ENCODE measurements at places on chromosomes 5 and 9. TPM values are rescaled to one million over a fixed set of nuclear protein-coding genes. Genes with fewer than 3 reads are reported as not detected.
A peak's percentile ranks its signal among the peaks of the same experiment; 100 is the strongest.

CERCAM gene
- 2.6 TPM for total RNA-seq

ASTN2 gene
- total RNA-seq = 4.8 TPM

ITGA2 gene
- 2.8 TPM for total RNA-seq

PCDHGA7 gene
- 0.09 TPM for total RNA-seq

SNCAIP gene
- total RNA-seq = not detected

DNA sequence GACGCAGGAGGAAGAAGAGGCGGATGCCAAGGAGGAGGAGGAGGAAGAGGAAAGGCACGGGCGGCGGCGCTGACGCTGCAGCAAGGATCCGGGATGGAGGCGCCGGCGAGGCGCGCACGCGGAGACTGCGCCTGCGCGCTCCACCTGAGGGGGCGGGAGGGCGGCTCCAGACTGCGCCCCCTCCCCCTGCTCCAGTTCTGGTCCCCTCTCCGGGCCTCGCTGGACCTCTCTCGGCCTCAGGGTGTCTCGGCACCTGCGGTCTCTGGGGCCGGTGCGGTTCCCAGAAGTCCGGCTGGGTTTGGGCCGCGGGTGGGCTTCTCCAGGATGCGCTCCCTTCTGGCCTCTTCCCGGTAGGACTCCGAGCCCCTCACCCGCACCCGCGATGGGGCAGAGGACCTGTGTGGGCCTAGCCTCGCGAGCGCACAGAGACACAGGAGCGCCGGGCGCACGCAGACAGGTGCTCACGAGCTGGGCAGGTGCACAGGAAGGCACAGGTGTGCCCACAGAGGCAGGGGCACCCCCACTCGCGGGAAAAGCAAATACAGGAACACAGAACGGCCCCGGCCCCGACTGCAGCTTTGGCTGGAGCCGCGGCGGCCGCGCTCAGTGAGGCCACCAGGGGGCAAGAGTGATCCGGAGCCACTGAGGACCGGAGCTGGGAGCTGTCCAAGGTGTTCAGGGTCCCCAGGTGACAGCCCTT is at the start of gene NPDC1:
NPDC1 (minus strand) TSS at position 90 of the 700 bp plus-strand sequence. CDS start 188 bp downstream, outside the sequence.
- peak; percentile 68 for DNase-seq
- H3K4me3 ChIP-seq = peak within 1 kb of the TSS; percentile 47
- peak within 1 kb of the TSS; percentile 24 for H3K27ac ChIP-seq
- peaks cover 49% of the 10 kb centered on the region for H3K27me3 ChIP-seq

DNA sequence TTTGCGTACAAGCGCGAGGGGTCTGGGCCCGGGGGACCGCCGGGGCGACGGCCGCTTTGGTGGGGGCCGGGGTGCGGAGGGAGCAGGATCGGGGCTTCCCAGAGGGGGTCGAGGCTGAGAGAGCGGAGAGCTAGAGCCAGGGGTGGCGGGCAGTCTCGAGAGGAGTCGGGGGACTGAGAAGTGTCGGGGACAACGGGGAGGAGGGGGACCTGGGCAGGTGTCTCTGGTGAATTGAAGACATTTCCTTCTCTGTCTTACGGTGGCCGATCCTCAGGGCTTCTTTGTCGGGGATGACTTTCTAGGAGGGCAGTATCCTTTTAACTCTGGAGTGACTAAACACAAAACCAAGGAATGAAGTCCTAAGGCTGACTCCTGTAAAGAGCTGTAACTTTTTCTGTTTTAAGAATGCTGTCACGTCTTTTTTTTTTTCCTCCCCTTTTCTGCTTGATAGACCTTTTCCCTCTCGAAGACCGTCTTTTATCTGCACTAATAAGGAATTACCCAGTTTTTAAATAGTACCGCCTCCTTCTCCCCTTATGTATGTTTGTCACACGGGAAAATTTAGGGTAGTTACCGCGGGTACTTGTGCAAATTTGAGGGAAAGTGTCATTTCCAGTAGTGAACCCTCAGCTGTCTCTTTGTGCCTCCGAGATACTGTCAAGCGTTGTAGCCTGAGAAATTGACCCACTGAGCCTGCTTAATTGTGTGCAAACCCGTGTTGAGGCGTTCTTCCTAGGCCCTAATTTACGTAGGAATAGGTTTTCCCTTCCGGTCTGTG is 822 bp downstream of the DENND4C start:
- H3K27ac ChIP-seq = peak overlapping the region; percentile 79
- H3K4me1 ChIP-seq = peaks cover 16% of the 10 kb centered on the region
- no peak for DNase-seq

- no peak overlapping the region for H3K4me3 ChIP-seq
- H3K4me1 ChIP-seq = no peaks in the 10 kb centered on the region
- no peak for DNase-seq
- no peaks in the 10 kb centered on the region for H3K36me3 ChIP-seq
- no peak overlapping the region for H3K27ac ChIP-seq
These were observed 230.2 kb downstream of the TMEM232 start for GRCh38 chr5:110496276-110496675.

GRCh38 chr5:56638061-56638621 is 177.2 kb upstream of the MAP3K1 start:
- H3K27me3 ChIP-seq = no peaks in the 10 kb centered on the region
- H3K27ac ChIP-seq = no peak overlapping the region
- no peak for DNase-seq
- H3K4me3 ChIP-seq = no peak overlapping the region
- H3K36me3 ChIP-seq = no peaks in the 10 kb centered on the region
- no peaks in the 10 kb centered on the region for H3K4me1 ChIP-seq

GRCh38 chr5:124648902-124649467 is 97.5 kb downstream of the ZNF608 start:
- H3K36me3 ChIP-seq = no peaks in the 10 kb centered on the region
- H3K27me3 ChIP-seq = peaks cover 13% of the 10 kb centered on the region
- H3K27ac ChIP-seq = no peak overlapping the region
- H3K4me1 ChIP-seq = peaks cover 37% of the 10 kb centered on the region
- H3K4me3 ChIP-seq = peak overlapping the region; percentile 14

GRCh38 chr5:22625451-22625850 is 227.7 kb downstream of the CDH12 start:
- no peak for DNase-seq
- no peaks in the 10 kb centered on the region for H3K36me3 ChIP-seq
- H3K4me1 ChIP-seq = no peaks in the 10 kb centered on the region

- H3K4me1 ChIP-seq = no peaks in the 10 kb centered on the region
- no peak for DNase-seq
- H3K36me3 ChIP-seq = no peaks in the 10 kb centered on the region
- no peak overlapping the region for H3K4me3 ChIP-seq
- no peaks in the 10 kb centered on the region for H3K27me3 ChIP-seq
- H3K27ac ChIP-seq = no peak overlapping the region
These were observed 13.5 kb upstream of the MELK start for GRCh38 chr9:36559036-36559695.

DNA sequence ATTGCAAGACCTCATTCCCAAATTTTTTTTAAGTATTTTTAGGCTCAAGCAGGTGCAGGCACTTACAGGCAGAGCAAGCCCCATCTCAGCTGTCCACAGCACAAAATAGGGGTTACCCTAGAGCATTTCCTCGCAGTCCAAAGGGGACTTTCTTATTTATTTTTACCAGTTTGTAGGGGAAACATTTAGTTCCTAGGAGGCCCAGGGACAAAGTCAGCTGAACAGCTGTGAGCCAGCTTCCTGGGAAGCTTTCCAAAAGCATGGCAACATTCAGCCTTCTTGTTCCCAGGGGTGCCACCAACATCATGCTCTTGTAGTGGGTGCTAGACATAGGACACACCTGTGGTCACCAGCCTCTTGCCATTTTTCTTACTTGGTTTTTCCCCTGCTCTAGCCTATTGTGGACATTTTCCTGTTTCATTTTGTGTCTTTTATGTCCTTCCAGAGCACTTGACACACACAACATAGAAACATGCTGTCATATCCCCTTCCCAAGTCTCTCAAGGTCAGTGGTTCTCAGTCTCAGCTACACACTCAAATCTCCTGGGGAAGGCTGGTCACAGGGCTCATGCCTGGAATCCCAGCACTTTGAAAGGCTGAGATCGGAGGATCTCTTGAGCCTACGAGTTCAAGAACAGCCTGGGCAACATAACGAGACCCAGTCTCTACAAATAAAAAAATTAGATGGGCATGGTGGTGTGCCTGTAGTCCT is 38.2 kb downstream of the HAVCR1 start:
- H3K27me3 ChIP-seq = no peaks in the 10 kb centered on the region
- DNase-seq = no peak
- H3K4me3 ChIP-seq = no peak overlapping the region
- peaks cover 18% of the 10 kb centered on the region for H3K4me1 ChIP-seq
- H3K36me3 ChIP-seq = no peaks in the 10 kb centered on the region
- H3K27ac ChIP-seq = no peak overlapping the region

DNA sequence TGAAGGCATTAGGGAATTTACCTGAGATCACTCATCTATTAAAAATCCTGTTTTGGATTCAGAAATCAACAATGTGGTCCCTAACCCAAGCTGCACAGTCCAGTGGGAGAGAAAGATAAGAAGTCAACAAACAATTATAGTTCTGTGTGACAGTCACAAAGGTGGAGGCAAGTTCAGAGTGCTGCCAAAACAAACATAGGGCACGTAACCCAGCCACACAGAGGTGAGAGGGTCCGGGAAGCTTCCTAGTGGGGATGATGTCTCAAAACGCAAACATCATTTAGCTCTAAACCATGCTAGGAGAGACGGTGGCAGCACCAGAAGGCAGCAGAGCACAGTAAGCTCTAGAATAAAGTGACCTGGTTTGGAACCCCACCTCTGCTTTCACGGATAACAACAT is 158.9 kb downstream of the MAPKAP1 start:
- H3K27me3 ChIP-seq = no peaks in the 10 kb centered on the region
- no peaks in the 10 kb centered on the region for H3K36me3 ChIP-seq
- no peak overlapping the region for H3K4me3 ChIP-seq

GRCh38 chr9:3386753-3387152 is 139.0 kb downstream of the RFX3 start:
- no peaks in the 10 kb centered on the region for H3K27me3 ChIP-seq
- no peaks in the 10 kb centered on the region for H3K36me3 ChIP-seq
